ENCODE measurements at places on chromosomes 6 and 20.

DNA sequence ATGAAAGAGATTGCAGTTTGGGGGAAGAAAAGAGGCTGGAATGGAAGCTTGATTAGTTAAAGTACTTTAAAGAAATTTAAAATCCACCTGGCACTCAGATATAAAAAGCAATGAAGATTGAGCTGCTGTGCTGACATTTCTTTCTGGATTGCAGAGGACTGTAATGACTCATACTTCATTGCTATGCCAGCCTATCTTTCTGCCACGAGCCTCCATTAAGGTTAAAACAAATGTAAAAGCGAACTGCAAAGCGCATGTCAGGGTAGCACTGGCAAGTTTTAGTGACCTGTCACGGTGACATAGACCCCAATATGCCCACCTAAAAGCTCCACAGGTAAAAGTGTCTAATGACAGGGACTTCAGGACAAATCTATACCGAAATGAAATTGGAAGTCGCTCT lies 449.6 kb downstream of the C6orf118 start:
- DNase-seq: no peak

DNA sequence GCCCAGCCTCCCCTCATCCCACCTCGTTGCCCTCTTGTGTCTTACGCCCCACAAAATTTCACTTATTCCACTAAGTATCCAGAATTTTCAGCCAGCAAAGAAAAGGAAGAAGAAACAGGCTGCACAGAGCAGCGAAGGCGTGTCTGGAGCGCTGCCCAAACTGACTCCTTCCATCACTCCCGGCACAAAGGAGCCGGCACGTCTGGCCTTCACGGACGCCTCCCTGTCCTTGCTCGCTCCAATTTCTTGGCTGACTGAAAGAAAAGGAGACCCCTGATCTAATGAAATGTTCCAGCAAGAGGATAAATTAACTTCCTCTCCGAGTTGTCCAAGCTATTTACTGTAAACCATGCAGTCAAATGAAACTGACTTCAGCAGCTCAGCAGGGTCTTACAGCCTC lies 152.3 kb upstream of the CDH4 start:
- DNase-seq: no peak

DNA sequence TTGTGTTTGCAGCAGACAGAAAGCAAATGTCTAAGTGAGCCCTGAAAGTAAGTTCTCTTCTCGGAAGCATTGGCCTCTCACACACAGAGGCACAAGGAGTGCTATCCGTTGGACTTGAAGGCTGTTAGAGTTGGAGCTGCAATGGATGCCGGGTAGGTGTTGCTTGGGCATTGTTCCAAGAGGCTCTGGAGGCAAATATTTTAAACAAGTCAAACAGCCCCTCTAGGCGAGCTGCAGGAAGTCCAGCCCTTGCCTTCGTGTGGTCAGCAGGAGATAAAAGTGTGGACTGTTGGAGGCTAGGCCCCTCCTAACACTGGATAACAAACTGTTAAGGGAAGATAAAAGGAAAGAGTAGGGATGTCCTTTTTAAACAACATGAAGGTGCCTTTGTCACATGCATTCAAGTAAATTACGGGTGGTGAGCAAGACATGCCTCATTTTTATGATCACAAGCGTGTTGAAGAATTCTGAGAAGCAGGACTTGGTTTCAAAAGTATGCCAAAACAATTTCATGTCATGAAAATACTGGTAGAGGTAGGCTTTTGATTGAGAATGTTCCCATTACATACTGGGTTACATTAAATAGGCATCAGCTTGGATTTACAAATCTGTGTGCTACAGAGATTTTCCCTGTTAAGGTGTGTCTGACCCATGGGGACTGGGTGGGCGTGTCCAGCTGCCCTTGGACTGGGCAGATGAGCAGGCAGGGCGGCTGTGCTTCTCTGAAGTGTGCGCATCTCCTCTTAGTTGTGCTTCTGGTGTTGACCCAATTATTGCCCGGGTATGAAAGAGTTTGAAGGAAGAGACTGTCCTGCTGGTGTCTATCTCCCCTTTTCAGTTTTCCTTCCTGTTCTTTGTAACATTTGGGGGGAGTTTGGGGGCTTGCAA lies 57.5 kb downstream of the RREB1 start:
- DNase-seq: no peak

DNA sequence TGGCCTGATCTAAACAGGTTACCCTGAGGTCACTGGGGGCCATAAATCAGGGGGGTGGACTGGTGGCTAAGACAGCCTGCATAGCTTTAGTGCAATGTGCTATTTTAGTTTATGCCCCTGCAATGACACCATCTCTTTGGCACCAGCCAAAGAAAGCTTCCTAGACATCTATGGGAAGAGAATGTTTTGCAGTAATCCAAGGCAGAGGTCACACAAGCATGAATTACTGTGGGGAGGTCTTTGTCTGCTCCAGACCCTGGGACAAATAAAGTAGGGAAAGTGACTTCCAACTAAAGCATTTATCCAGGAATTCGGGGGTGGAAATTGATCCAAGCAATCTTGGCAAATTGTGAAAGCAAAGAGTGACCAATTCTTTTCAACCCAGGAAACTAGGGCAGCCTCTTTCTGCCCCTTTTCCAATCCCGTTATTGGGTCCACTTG lies 5.3 kb downstream of the RIPOR2 start:
- no peak for DNase-seq

DNA sequence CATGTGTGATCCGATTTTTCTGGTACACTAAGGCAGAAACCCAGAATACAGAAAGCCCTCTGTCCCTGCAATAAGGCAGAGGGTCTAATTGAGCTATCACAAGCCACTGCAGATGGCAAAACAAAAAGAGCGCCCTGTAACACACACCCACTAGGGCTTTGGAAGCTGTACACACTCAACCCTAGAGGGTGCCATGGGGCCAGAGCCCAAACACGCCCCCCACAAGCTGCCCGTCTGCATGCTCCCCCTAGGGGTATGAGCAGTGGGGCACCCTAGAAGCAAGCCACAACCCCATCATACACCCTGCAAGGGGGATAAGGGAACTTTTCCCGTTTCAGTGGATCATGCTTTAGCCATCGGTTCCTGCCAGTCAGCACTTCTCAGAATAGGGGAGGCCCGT lies 62.2 kb upstream of the PDE10A start:
- DNase-seq: no peak

- DNase-seq: no peak
Observed at GRCh38 chr6:124964764-124965105, 2.5 kb downstream of the RNF217 start.

GRCh38 chr6:170074907-170075306 lies 216.0 kb downstream of the DLL1 start:
- no peak for DNase-seq
